Activated CD4-positive, alpha-beta T cell treated with anti-CD3 and anti-CD28 coated beads, Interleukin-2, amount 50 U/mL, for 4 hours (primary cell): ENCODE measurements at places on chromosomes 2 and 18.

GRCh38 chr2:127117603-127118002 lies 10.6 kb upstream of the BIN1 start:
- no peak for DNase-seq

DNA sequence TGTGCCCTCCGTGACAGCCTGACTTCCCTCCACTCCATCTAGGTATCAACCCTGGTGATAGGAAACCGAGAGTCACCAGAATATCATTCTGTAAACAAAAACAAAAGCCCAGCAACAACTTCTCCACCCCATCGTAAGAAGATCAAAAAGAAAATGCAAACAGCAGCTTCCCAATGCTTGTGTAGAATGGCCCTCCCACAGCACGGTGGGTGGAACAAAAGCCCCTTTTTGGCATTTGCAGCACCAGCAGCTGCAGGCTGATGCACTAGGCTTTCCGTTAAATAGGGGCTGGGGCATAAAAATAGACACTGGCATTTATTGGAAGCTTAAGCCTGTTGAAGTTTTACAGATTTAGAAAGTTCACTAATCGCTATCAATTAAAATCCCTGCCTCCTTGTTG lies 513.0 kb downstream of the GALR1 start:
- DNase-seq = no peak

GRCh38 chr2:17747684-17748452 lies 5.7 kb downstream of the SMC6 start:
- DNase-seq = no peak

GRCh38 chr2:197131558-197131855 lies 179.1 kb downstream of the ANKRD44 start:
- no peak for DNase-seq

GRCh38 chr18:79576686-79577351 lies 102.8 kb upstream of the CTDP1 start:
- no peak for DNase-seq
